Left lobe of liver (tissue), 2 donors: ENCODE measurements at places on chromosomes 3 and 15. TPM values are rescaled to one million over a fixed set of nuclear protein-coding genes. Genes with fewer than 3 reads are reported as not detected.

The CEMIP gene
- 0.50 TPM for total RNA-seq

GRCh38 chr3:99418709-99419108, 219.7 kb upstream of the COL8A1 start:
- no peak for DNase-seq

DNA sequence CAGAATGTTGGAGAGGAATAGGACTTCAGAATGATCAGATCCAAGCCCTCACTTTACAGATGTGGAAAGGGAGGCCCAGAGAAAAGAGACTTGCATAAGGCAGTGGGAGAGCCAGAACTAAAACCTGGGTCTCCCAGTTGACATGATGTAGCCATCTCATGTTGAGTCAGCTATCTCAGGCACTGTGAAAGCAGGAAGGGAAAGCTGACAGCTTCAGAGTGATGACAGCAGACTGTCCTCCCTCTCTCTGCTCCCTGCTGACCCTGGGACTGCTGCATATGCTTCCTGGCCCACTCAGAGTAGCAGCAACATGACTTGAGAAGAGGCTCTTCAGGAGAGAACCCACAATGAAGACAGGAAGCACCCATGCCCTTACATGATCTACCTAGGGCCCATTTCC, 14.7 kb downstream of the FHIT start:
- no peak for DNase-seq

DNA sequence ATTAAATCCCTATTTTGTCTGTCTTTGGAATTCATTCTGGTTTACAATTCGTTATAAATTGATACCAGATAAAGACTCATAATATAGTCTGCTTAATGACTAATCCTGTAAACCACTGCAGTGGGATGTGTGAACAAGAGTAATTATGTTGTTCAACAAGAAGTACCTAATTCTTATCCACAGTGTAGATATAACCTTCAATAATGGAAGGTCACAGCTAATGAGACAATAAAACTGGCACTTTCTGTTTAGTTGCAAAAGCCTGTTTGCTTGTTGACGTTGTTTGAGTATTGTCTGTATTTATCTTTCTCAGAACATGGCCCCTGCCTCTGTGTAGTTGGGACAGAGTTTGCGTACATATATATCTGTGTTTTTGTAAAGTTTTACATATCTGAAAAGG, 26.7 kb downstream of the PIAS1 start:
- no peak for DNase-seq

DNA sequence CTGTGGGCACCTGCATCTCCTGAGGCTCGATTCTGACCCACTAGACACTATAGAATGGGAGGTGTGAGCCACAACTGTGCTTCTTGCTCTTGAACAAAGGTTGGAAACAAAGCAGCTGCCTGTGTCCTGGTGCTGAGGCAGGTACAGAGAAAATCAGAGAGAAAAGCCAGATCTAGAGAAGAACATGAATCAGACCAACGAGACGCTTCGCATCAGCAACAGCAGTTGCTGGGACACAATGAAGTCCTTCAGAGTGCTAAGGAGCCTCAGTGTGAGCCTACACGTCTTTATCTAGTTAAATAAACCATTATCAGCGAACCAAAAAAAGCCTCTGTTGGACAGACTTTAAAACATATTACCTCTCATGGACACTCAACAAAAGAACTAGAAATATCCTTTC, 86.3 kb upstream of the MEX3B start:
- no peak for DNase-seq
